ENCODE measurements at places on chromosomes 2 and 18.

DNA sequence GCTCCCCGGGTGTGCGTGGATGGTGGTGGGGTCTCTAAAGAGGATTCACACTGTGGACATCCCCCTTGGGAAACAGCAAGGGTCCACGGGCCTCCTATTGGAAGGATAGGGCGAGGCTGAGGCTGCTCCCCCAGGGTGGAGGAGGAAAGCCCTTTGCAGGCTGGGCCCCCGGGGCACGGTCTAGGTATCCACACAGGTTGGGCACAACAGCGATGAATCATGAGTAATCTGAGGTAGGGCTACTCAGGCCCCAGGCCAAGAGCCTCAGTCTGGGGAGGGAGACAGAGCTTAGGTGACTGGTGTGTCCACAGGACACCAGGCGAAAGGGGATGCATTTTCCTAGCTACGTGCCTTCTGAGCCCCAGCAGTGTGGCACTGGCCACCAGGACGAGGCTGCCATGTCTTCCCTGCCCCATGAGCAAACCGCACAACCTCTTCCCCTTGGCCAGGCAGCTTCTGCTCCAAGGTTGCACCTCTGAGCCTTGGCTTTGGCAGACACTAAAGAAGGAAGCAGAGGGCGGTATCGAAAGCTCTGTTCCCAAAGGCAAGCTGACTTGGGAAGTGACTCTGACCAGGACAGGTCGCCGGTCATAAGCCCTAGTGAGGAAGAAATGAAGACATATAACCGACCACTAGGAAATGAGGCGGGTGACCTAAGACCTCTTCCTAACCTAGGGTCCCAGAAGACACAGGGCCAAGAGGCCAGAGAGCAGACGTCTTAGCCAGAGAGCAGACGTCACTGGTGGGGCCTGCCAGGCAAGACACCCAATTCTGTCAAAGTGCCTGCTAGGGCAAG lies 14.6 kb upstream of the SEMA4C start:
- no peak for DNase-seq

- no peak for DNase-seq
These were observed 109.3 kb downstream of the CHST9 start for GRCh38 chr18:27075828-27076227.

GRCh38 chr2:70553584-70554337 lies at the start of gene TGFA:
TSS of gene TGFA (minus strand) at chr2:70553826. CDS start at chr2:70553767, 59 bp downstream.
- DNase-seq = no peak

DNA sequence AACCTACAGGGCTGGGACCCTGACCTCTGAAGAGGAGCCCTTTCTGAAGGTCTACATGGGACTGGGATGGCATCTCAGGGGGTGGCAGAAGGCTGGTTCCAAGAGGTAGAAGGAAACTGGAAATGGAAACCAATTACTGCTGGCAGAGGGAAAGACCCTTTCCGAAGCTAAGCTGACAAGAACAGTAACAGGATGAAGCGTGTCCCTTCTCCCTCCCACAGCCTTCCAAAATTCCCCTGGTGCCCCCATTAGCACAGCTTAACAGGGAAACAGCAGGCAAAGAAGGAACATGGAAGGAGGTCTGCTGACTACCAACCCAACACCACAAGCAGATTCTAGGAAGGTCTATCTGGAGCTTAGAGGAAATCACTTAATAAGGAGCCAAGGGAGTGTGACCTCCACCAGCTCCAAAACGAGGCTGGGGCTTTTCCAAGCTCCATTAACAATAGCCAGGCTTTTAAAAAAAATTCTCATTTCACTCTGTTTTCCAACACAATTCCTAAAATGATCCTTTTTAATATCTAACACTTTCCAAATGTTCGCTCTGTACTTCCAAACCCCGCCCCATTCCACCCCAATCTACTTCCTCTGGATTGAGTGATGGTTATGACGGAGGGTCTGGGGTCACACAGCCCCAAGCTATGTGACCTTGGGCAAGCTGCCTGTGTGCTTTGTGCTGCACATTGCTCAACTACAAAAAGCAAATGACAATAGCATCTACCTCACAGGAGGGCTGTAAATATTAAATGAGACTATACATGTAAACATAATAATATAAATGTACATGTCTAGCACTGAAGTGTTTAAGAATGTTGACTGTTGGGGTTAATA lies 55.2 kb downstream of the STK39 start:
- DNase-seq = no peak

- no peak for DNase-seq
These were observed 207.3 kb downstream of the TRIB2 start for GRCh38 chr2:12923907-12924610.

Measured in esophagus squamous epithelium (tissue), 5 donors.